ENCODE measurements at places on chromosomes 16 and 17.

- no peak for DNase-seq
Observed at GRCh38 chr16:89324056-89325010, 106.8 kb downstream of the ZNF778 start.

DNA sequence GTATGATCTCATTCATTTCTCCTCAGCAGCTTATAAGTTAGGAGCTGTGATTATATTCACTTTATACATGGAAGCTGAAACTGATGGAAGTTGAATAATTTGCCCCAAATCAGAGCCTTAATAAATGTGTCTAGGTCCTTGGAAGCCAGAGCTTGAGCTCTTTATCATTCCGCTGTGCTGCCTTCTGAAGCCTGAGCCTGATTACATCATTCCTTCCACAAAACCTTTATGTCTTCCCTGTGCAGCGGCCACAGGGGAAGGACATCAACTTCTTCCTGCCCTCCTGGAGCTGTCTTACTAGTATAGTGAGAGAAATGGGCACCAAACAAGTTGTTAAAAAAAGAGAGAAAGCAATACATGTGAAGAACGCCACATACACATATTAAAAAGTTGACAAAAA is 6.8 kb downstream of the TNRC6C start:
- no peak for DNase-seq

GRCh38 chr17:64742326-64742725 is 80.2 kb upstream of the SMURF2 start:
- DNase-seq: no peak

- DNase-seq: no peak
Observed at GRCh38 chr17:7703584-7704479, 1.2 kb upstream of the EFNB3 start.

DNA sequence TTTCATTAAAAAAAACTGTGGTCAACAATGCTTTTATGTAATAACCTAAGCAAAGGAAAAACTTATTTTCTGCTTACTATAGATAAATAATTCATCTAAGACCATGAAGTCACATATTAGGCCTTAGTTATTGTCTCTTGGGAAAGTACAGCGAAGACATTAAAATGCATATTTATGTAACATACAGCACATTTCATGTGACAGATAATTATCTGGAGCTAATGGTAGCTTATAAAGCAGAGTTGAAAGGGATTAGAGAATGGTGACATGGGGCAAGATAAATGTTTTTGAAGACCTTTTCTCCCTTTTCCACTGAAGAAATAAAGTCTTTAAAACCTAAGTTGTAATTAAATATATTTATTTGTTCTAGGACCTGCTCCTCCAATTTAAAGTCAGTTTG is 9.7 kb downstream of the MEIOC start:
- no peak for DNase-seq

DNA sequence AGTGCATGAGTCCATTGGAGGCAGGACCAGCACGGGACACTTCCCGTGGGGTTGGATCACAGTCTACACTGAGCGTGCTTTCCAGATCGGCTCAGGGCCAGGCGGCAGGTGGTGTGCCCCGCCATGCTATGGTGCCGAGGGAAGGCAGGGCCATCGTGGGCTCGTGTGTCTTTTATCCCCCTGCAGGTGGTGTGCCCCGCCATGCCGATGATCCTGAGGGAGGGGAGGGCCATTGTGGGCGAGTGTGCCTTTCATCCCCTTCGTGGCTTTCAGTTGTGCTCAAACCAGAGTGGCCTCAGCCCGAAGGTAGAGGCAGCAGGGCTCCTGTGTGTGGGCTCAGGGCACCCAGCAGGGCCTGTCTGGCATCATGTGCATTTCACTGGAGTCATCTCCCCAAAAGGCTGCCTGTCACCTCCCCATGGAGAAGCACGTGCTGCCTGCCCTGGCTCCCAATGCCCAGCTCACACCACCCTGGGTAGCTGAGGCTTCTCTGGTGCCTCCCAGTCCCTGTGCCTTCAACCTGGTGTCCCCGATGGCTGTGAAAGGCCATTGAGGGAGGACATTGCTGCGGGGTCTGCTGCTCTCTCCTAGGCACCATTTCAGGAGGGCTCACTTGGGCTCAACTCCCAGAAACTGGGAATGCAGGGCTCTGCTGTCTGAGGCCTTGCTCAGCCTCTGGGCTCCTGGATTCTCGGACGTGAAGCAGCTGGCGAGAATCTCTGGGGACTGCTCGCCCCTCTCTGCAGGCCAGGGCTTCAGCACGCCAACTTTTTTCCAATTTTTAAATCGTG is 207.6 kb downstream of the NPIPB11 start:
- no peak for DNase-seq

DNA sequence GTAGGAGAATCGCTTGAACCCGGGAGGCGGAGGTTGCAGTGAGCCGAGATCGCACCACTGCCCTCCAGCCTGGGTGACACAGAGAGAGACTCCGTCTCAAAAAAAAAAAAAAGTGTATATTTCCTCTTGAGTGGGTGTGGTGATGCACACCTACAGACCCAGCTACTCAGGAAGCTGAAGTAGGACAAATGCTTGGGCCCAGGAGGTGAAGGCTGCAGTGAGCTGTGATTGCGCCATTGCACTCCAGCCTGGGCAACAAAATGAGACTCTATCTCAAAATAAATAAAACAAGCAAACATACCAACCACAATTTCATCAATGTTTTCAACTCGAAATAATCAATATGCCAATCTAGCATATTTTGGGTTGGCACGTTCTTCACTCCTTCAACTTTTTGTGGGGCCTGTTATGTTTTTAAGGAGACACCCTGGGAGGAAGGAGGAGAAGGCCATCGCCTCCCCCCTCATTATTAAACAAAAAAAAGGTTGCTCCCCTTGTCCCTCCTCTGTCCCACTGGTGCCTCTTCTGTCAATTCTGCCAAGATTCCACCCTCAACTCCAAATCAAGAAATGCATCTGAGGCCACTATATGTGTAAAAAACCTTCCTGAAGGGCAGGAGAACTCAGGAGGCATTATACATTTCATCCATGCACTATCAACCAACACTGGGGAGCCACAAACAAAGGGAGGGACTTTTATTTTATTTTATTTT is 52.4 kb upstream of the ATF7IP2 start:
- DNase-seq: no peak

DNA sequence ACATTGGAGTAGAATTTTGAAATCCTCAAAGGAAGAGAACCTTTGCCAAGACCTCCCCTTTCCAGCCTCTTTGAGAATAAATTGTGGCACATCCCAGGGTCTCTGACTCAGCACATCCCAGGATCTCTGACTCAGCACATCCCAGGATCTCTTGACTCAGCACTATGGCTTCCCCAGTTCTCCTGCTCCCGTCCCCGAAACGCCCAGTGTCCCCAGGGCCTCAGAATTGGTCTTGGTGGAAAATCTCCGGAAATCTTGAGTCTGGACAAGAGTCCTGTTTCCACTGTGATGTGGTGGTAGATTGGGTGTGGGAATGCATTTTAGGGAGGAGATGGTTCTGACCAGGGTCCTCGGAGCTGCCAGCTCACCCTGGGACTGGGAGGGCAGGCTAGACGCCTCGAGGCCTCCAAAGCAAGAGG is 19.2 kb downstream of the PLXDC1 start:
- DNase-seq: no peak

- DNase-seq: no peak
Observed at GRCh38 chr17:29177871-29178749, 2.1 kb downstream of the MYO18A start.

GRCh38 chr17:47231334-47231733 is 22.2 kb downstream of the MYL4 start:
- no peak for DNase-seq

GRCh38 chr16:3745751-3746355 is 28.5 kb upstream of the TRAP1 start:
- DNase-seq: no peak

GRCh38 chr16:1152651-1153259 is at the start of gene CACNA1H:
Gene CACNA1H, plus strand, starts transcription at chr16:1153106. Its CDS starts 632 bp downstream, at chr16:1153738.
- peak; percentile 53 for DNase-seq

DNA sequence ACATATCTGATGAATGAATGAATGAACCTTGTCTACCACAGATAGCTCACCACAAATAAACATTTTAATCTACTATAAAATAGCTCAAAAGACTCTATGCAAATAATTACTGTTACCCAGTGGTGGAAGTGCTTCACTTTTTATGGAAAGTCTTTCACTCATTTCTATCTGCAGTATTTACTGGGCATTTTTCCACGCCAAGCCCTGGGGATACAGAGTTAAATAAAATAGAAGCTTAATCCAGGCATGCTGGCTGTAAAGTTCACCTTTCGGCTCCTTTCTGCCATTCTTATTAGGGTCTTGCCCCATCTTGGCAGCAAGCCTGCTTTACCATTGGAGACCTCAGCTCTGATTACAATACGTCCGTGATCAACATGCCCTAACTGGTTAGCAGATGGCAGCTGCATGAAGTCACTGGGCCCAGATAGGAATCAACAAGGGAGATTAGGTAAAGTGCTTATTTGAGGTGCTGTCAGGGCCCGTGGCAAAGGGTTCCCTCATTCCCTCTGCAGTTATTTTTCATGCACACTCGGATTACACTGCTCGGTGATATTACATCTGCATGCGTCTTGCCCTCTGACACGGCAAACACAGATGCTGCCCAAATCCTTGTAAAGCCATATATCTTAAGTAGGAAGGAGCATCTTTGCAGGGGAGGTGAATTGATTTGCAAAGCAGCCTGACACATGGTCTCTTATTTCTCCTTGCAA is 648.9 kb downstream of the WWOX start:
- DNase-seq: no peak

- no peak for DNase-seq
Observed at GRCh38 chr16:57607676-57608461, 20.6 kb upstream of the ADGRG1 start.

GRCh38 chr16:23389201-23389600 is 63.8 kb downstream of the COG7 start:
- no peak for DNase-seq

DNA sequence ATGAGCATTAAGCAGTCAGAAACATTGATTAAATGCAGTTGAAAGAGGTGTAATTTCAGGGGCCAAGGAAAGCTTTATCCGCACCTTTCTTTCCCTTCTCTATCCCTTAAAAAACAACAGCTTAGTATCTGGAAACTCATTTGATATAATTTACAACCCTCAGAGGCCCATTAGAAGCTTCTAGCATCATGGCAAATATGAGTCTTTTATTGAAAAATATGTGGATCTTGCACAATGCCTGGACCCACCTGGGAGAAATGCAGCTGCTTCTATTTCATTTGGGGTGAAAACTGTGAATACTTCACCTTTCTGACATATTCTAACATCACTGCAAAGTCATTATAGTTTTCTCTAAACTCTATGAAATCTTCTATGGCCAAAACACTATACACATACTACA is 492.2 kb upstream of the PSMD7 start:
- DNase-seq: no peak

GRCh38 chr16:46687486-46687885 is 1.5 kb downstream of the VPS35 start:
- DNase-seq: no peak

DNA sequence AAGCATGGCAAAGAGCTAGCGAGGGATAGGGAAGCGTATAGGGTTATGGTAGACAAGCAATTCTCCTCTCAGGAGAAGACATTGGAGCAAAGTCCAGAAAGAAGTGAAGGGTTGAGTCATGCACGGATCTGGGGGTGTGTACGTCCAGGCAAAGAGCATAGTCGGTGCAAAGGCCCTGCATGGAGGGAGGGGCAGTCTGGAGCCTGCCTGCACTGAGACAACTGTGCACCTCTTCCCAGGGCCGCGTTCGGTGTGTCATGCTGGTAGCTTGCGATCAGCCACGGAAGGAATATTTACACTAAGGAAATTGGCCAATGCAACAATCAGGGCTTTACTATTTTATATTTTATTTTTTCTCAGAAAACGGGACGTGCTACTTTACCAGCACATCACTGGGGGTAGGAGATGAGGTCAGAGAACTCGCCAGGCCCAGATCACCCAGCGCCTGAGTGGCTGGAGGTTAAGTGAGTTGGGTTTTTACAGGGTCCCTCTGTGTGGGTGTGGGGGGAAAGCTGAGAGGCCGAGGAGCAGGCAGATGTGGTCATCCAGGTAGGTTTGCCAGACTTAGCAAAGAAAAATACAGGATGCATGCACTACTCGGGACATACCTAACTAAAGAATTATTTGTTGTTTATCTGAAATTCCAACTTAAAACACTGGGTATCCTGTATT is 6.7 kb upstream of the B9D1 start:
- DNase-seq: no peak

GRCh38 chr17:40173091-40173777 is 4.0 kb upstream of the RAPGEFL1 start:
- DNase-seq: no peak

GRCh38 chr17:48441231-48441711 is 11.3 kb upstream of the SKAP1 start:
- DNase-seq: no peak

GRCh38 chr17:266701-267667 is 85.5 kb upstream of the DOC2B start:
- DNase-seq: no peak

GRCh38 chr16:66152181-66152580 is 214.3 kb upstream of the CDH5 start:
- DNase-seq: no peak

DNA sequence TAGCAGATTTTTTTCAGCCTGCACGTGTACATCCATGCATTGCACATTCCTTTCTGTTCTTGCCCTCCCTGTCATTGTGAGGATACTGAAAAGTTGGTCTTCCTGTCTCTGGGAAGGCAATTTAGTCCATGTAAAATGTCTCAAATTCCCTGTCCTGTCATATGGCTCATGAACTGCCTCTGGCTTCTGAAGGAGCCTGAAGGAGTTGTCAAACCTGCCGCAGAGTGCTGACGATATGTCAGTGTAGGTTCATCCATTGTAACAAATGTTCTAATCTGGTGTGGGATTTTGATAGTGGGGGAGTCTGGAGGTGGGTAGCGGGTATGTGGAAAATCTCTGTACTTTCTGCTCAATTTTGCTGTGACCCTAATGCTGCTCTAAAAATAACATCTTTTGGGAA is 59.6 kb downstream of the YPEL2 start:
- no peak for DNase-seq

- DNase-seq: no peak
Observed at GRCh38 chr17:73262676-73263642, 1.3 kb upstream of the CPSF4L start.

- no peak for DNase-seq
Observed at GRCh38 chr16:22763437-22764080, 50.4 kb upstream of the HS3ST2 start.

DNA sequence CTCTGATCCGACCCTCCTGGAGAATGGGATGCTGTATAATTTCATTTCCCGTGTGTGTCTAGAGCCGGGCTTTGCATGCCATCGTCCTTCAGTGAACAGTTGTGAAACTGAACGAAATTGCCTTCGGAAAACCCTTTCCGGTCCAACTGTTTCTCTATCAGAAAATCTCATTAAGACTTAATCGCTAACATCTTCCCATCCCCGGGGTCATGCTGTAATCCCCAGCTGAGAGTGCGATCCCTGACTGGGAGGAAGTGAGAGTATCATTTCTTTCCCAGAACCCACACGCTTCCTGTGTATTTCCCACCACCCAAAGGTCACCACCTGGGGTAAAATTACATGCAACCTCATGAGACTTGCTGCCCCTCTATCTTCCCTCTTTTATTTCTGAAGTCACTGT is 75.6 kb upstream of the RBFOX1 start:
- DNase-seq: no peak

- DNase-seq: no peak
Observed at GRCh38 chr16:54291656-54292487, 5.3 kb upstream of the IRX3 start.

Data from neural crest cell (in vitro differentiated cells).